NCI-H526 (cell line): ENCODE measurements at places on chromosomes 4 and X.
A peak's percentile ranks its signal among the peaks of the same experiment; 100 is the strongest.

GRCh38 chr4:177235026-177235425 lies 74.6 kb upstream of the NEIL3 start:
- no peak for DNase-seq

- DNase-seq = no peak
Observed at GRCh38 chrX:111039606-111040005, 56.4 kb upstream of the PAK3 start.

DNA sequence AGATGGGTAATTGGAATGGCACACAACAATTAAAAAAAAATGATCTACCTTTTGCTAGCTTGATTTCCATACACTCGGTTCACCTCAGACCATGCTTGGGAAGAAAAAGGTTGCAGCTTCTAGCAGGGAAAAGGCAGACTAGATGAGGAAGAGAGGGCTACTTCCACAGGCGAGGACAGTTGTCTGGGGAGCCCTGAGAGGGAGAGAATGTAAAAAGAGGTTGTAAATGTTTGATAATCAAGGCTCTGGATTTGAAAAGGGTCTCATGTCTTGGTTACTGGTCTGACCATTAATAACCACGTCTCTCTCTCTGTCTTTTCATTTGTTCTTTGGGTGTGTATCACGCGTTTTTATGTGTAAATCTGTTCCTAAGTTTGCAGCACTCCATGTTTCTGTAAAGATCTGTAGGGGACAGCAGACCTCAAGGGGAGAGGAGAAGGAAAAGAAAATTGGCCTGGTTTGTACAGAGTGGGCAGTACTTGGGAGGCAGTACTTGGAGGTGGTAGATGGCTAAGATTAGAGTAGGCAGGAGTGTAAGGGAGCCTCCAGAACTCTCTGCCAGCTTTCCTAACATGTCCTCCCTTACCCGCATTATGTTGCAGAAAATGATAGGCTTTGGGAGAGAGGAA lies 750 bp downstream of the ARMCX5 start:
- no peak for DNase-seq

- DNase-seq = no peak
Observed at GRCh38 chrX:65642914-65643491, 24.5 kb upstream of the MSN start.

- DNase-seq = no peak
Observed at GRCh38 chr4:187908079-187908561, 87.5 kb upstream of the ZFP42 start.

GRCh38 chrX:99301990-99302389 lies 1108.1 kb downstream of the PCDH19 start:
- DNase-seq = peak; percentile 31

- no peak for DNase-seq
Observed at GRCh38 chr4:81447566-81448229, 24.0 kb downstream of the RASGEF1B start.

GRCh38 chr4:189507060-189507459 lies 433.6 kb upstream of the FRG1 start:
- DNase-seq = no peak

DNA sequence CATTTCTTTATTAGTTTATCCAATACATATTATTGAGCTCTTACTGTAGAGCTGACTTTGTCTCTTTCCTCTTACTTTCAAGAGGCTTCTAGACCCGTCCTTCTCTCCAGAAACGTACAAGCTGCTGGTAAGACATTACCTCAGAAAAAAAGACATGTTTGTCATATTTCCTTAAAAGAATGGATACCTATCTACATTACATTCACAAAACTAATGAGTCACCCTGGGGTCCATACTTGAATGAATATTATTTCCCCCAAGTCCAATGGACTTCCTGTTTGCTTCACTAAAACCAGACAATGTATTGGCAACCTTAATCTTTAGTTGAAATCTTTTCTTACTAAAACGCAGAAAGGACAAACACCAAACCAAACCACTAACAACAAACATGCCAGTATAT lies 176.5 kb upstream of the CLNK start:
- no peak for DNase-seq

DNA sequence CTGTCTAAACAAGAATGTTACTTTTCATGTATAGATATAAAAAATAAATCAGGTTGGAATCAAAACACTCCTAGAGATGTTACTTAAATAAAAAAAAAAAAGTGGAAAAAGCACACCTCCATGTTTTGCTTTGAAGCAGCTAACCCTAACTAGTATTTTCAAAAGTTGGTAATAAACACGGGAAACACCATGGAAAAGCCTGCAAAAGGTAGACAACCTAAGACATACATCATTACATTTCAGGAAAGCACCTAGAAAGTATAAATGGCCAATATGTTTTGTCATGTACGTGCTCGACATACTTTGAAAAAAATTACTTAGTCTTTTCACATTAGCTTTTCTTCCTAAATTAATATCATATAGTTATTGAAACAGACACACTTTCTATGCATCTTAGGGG lies 130.1 kb upstream of the SH3RF1 start:
- DNase-seq = no peak

GRCh38 chr4:108116423-108117168 lies 52.1 kb downstream of the LEF1 start:
- DNase-seq = no peak

GRCh38 chrX:150200361-150200760 lies 162.8 kb upstream of the MAMLD1 start:
- DNase-seq = no peak

- no peak for DNase-seq
Observed at GRCh38 chr4:97645071-97645821, 498.0 kb downstream of the STPG2 start.

- DNase-seq = no peak
Observed at GRCh38 chr4:143586080-143586479, 72.6 kb downstream of the SMARCA5 start.

GRCh38 chrX:67599532-67599931 lies 55.7 kb downstream of the AR start:
- DNase-seq = no peak

DNA sequence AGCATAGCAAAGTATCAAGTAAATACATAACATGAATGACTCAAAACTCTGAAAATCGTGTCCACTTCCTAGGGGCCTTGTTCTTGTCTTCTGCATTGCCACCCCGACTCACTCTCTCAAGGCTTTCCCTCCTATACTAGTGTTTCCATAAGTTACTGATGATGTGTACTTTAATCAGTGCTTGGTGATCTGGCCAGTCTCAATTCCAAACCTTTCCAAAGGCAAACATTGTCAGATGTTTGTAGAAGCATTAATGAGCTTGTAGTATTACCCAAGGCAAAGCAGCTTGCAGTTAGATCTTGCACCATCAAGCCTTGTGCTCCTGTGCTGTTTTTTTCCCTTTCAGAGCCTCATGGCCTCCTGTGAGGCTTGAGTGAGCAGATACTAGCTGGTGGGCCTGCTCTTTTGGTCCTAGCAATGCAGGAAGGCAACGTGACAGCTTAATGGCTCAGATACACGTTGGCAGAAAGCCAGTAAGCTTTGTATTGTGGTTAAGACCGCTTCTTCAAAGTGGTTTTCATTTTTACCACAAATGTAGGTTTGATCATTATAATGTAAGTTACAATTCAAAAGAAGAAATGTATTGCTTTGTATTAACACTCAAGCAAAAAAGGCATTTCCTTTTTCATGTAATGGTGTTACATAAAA lies 51.8 kb downstream of the RBPJ start:
- peak; percentile 24 for DNase-seq

GRCh38 chrX:71935476-71935875 lies 24.8 kb downstream of the NHSL2 start:
- DNase-seq = no peak

DNA sequence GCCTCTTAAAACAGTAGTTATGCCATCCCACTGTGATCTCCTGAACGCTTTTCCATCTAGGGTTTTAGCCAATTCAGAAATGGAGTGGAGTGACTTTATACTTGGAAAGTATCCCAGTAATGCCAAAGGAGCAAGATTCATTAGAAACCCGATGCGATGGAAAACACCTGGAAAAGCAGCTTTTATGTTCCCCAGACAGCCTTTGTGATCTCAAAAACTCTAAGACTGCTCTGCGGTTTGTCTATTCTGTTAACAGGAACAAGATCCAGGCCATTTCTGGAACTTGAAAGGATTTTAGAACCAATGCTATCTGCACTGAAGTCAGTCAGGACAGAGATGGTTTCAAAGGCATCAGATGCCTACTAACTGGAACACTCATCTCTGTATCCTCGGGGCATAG lies 145.1 kb downstream of the APBB2 start:
- no peak for DNase-seq

- no peak for DNase-seq
Observed at GRCh38 chr4:153346563-153346962, 2.1 kb downstream of the MND1 start.

GRCh38 chr4:119745351-119745750 lies 116.7 kb upstream of the PDE5A start:
- DNase-seq = no peak

- DNase-seq = no peak
Observed at GRCh38 chr4:1347410-1347864, 429 bp downstream of the UVSSA start.

DNA sequence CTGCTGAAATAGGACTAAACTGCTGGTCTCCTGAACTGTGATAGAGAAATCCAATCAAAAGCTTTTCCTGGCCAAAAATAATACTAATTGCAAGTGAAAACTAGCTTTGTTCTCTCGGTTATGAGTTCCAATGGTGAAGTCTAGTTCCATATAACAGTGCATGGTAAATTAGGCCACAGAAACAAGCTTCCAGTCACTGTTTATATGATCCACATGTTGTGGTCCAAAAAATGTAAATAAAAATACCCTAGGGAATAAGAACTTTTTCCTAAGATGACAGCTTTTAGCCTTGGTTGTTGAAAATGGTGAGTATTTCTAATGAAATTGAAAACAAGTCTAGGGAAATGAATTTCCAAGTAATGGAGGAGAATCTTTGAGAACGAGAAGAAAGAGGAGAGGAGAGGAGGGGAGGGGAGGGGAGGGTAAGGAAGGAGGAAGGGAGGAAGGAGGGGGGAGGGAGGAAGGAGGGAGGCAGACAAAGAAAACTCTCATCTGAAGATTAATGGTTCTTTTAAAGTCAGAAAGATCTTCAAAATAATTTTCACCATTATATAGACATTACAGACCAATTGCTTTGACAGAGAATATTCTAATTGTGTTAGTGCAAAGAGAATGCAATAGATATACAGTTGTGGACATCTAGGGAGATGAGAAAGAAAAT lies 26.1 kb downstream of the PALLD start:
- no peak for DNase-seq

- no peak for DNase-seq
Observed at GRCh38 chr4:153067376-153067775, 131.3 kb downstream of the FHDC1 start.

DNA sequence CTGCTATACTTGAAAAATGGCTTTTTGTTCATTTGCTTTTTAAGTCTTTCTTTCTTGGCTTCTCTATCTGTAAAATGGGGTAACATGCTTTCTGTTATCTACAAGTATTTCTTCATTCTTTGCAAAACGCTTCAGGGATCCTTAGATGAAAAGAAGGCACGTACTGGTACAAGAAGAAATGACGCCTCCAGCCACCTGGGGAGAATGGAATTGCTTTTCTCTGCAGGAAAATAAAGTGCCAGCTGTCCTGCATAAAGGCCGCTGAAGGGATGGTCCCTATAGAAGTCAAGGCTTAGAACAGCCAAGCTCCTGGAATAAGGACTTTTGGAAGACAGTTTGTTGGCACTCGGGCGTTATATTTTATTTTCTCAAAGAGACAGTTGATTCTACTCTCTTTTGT lies 210.8 kb upstream of the RASGEF1B start:
- no peak for DNase-seq

GRCh38 chr4:38665551-38666411 lies 1.8 kb downstream of the KLF3 start:
- DNase-seq = no peak

DNA sequence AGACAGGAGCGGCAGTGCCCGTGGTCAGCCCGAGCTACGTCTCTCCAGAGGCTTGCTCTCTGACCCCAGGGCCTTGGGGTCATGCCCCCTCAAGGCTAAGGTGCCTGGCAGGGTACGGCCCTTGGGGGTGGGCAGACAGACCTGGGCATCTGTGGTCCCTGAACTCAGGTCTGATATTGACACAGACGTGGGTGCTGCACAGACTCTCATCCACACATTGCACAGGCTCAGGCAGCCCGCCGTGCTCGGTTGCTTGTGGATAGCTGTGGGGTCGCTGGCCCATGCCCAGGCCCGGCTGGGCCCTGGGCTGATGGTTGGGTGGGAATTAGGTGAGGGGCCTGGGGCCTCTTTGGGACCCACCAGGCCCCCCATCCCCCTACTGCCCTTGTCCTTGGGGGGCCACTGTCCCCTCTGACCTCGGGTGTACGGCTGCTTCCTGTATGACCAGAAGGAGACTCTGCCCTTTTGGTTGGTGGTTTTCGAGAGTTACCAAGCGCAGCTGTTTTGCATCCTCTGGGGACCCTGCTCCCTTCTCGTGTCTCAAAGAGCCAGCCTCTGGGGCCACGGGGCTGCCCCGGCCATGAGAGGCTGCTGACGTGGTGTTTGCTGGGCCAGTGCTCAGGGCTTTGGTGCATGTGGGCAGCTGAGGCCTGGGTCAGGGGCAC lies 10.1 kb downstream of the FGFRL1 start:
- peak; percentile 68 for DNase-seq

GRCh38 chr4:160523231-160523630 lies 1420.4 kb downstream of the RAPGEF2 start:
- no peak for DNase-seq

GRCh38 chrX:63394872-63395271 lies 43.7 kb upstream of the SPIN4 start:
- DNase-seq = no peak

GRCh38 chr4:53801373-53801772 lies 210.1 kb upstream of the LNX1 start:
- no peak for DNase-seq
